ENCODE measurements at places on chromosomes 16 and 17. TPM values are rescaled to one million over a fixed set of nuclear protein-coding genes. Genes with fewer than 3 reads are reported as not detected.

The RSAD1 gene
- 85.3 TPM for total RNA-seq

The ZNF19 gene
- 5.1 TPM for total RNA-seq

The PRSS21 gene
- total RNA-seq: not detected

The INCA1 gene
- 1.4 TPM for total RNA-seq

The OTOP2 gene
- not detected for total RNA-seq

The CLEC10A gene
- not detected for total RNA-seq

The DLX4 gene
- total RNA-seq: 27.0 TPM

Measured in Caco-2 (cell line).